ENCODE measurements at places on chromosomes 1 and 21.

DNA sequence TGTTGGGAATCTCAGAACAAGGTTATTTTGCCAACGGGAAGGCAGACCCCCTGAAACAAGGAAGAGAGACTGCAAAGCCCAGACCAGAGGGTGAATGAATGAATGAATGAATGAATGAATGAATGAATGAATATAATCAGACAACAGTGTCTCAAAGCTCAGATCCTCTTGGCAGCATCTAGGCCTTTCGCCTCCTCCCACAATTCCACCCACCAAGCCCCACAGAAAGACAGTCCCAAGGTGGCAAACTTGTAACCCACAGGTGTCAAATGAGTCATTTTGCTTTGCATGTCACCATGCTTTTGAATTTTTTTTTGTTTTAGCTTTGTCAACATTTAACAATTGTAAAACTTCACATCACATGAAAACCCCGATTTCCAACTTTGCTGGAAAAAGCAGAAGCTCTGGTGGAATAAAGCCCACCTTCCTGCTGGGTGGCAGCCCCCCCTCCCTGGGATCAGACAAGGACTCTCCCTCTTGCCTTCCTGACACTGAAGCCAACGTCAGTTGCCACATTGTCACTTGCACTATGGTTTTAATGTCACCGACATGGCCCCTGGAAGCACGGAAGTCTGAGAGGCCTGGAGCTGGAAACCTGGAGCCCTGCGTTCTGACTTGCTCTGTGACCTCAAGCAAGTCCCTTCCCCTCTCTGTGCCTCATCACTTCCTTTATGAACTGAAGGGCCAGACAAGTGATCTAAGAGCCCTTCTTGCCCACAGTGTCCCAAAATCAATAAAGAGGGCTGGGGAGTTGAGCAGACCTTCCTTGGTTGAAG lies 134.6 kb upstream of the RUNX3 start:
- DNase-seq, result no peak

DNA sequence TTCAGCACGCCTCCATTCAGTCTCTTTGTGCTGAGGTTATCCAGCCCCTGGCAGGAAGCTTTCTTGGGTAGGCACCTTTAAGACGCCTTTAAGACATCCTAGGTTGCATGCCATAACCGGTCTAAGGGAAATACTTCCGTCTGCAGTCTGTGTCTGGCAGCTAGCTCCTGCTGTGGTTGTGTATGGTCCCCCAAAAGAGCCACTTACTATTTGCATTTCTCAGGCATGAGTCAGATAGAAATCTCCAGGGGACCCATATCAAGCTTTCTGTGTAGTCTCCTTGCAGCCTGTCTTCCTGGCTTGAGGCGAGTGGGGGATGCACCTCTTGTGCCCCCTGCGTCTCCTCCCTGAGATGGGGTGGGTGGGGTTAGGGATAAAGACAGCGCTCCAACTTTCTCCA lies 10.0 kb upstream of the RYR2 start:
- no peak for DNase-seq

GRCh38 chr1:115183721-115184259 lies 94.5 kb upstream of the TSPAN2 start:
- DNase-seq, result no peak

DNA sequence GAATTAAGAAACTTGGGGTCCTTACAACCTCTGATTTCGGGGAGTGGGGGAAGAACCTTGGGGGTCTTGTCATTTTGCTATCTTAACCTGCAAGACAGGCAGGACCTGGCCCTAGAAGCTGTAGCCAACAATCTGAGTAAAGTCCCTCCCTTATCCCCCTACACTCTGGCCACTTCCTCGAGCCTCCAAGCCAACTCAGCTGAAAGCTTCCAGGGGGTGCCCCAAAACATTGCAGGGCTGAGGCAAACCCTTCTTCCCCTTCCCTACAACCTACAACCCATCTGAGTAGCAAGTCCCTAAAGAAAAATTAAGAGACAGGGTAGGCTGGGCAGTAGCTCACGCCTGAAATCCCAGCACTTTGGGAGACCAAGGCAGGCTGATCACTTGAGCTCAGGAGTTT lies 5.0 kb downstream of the CERS2 start:
- no peak for DNase-seq

DNA sequence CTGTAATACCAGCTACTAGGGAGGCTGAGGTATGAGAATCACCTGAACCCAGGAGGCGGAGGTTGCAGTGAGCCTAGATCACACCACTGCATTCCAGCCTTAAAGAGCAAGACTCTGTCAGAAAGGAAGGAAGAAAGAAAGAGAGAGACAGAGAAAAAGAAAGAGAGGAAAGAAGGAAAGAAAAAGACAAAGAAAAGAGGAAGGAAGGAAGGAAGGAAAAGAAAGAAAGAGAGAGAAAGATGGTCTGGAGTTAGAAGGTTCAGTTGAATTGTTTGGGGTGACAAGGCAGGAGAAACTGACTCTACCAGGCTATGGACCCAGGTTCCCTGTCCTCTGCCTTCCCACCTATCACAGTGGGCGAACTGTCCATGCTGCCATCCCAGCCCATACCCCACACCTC lies 27.4 kb upstream of the PIK3CD start:
- no peak for DNase-seq

DNA sequence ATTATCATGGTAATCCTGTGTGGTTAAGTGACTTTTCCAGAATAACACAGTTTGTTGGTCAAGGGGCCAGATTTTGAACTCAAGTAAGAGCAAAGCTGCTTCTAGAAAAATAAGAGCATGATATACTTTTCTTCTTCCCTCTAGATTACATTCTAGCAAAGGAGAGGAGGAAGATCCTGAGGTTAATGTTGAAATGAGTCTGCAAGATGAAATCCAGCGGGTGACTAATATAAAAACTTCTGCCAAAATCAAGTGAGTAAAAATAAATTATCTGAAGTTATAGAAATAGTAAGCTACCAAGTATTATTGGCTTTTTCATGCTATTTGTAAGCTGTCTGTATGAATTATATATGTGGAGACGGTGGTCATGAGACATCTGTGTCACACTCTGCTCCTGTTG lies 12.8 kb downstream of the WDR3 start:
- no peak for DNase-seq

DNA sequence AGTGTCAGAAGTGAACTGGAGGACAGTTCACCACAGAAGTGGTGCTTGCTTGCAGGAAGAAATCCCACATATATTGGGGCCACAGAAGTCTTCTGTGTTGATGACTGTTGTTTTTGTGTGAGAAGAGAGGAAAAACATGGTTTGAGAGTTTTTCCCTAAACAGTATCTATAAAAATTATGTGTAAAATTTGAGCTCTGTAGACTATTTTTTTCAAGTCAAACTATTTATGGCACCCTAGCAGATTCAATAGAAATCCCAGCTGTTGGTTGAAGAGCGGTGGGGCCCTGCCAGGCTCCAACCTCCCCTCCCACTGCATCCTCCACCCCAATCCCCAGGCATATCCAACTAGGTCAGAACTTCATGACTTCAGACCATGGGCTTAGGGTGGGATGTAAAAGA lies 61.6 kb downstream of the NTPCR start:
- no peak for DNase-seq

DNA sequence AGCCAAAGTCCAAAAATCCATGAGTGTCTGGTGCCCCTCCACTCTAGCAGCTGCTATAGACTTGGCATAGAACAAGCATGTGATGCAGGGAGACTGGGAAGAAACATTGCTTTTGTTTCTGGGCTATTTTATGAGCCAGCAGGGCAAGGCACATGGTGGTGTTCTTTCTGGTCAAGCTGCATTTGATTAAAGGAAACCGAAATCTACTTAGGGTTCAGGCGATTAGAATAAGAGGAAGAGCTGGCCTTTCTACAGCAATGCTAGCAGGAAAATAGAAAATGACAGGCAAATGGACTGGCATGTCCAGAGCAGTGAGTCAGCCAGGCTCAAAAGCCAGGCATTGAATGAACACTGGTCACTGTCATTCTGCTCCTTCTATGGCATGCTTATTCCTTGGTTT lies 28.5 kb upstream of the ARHGAP29 start:
- no peak for DNase-seq

GRCh38 chr1:7026169-7026568 lies 240.9 kb downstream of the CAMTA1 start:
- DNase-seq, result no peak

DNA sequence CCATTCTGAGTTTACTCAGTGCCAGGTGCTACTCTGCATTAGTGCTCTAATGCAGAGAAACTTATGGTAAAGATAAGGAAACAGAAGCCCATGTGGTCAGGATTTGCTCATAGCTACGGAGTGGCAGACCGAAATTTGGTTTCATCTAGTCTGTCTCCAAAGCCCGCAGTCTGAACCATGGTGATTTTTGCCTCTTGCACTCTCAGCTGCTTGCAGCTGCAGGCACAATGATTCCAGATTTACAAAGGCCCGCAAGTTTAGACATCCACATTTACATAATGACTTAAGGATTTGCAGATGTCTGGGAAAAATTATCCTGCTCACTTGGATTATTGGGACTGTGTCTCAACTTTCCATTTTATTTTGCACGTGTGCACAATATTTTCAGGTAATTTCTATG lies 161.3 kb upstream of the KCNJ6 start:
- DNase-seq, result no peak

- no peak for DNase-seq
These were observed 30.5 kb downstream of the FMO4 start for GRCh38 chr1:171344473-171344820.

DNA sequence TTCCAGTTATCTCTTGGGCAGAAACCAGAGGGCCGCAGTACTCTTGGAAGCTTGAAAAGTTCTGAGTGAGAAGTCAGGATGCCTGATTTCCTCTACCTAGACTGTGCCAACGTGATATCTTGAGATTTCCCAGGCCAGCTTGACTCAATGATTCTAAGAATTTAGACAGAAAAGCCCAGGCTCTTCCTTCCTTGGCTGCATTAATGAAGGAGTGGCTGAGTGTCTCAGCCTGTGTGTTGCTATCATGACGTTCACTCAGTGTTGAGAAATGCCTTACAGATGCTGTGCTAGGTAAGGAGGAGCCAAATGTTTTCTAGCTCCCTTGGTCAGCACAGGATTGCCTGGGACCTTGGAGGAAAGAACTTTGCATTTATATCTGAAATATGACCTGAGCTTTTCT lies 454.1 kb upstream of the USP24 start:
- no peak for DNase-seq

DNA sequence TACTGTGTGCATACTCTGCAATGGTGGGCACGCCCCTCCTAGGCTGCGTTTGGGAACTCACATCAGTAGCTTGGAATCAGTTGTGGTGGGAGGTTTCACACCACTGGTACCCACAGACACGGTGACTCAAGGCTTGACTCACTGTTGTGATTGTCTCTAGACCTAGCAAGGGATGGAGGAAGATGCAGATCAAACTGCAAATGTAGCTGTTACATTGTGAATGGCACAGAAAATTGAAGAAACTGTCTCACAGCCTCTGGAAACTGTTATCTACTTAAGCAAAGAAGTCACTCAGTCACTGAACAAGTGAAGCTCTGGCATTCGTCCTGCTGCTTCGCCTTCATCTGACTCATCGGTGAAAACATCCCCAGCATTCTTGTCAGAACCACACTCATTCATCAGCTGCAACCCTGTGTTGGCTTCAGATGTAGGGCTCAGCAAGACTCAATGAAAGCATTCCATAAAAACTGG lies 59.5 kb downstream of the POFUT2 start:
- DNase-seq, result no peak

- no peak for DNase-seq
These were observed 27.0 kb downstream of the ANKRD13C start for GRCh38 chr1:70327306-70328076.

DNA sequence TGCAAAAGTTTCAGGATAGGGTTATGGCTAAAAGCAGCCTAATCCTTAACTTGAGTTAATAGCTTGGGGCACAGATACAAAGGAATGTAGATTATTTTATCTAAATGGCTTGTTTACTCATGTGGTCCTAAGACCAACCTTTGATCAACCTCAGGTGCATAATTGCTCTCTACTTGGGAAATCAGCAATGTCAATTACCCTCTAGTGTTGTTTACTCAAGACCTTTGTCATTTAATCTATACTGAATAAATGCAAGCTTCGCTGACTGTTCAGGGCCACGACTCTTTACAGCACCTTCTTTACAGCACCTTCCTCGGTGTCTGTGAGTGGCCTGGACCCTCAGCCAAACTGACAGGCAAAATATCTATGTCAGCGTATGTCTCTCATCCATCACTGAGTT lies 217.5 kb upstream of the MAP1LC3C start:
- DNase-seq, result no peak

DNA sequence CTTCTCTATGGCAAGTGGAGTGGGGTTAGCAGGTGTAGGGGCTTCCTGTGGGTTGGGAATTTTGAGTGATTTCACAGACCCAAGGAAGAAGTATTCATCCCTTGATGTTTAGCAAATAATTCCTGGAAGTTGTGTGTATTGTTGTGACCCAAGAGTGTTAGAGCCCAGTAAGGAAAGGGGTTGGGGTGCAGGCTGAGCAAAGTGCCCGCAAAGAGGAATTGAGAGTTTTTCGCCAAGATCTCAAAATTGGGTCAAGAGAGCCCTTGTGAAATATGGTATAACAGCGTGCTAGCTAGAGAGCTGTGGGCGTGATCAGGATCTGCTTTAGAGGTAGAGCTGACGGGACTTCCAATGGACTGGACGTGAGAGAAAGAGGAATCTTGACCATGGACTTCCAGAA lies 73.0 kb upstream of the LAPTM5 start:
- DNase-seq, result no peak

DNA sequence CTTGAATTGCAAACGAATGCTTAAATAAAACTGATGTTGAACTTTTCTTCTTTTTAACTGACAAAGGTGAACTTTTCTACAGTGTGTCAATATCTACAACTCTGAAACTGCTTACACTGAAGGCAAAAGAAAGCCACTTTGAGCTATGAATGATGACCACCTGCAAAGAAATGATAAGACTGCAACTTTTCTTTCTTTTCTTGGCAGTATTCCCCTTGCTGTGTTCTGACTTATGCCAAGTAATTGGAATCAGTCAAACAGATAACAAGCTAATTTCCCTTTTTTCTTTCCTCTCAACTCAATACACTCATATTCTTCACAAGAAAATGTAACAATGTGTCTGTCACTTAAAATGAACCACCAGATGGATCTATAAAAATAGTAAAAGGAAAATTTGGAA lies 588.1 kb upstream of the BRINP3 start:
- no peak for DNase-seq

DNA sequence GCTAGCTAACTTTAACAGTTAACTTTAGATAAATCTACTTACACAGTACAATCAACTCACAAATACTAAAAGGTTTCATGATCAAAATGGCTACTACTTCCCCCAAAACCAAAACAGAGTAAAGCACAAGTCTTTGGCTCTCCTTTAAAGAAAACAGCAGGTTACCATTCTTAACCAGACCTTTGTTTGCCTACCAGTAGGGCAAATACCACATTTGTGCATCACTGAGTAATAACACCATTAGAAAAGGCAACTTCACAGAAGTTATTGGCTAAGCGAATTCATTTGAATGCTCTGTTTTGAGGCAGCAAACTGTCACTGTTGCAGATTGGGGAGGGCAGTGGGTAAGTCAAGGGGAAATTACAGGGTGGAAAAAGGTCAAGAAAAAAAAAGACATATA lies 17.3 kb upstream of the SERPINC1 start:
- DNase-seq, result no peak

DNA sequence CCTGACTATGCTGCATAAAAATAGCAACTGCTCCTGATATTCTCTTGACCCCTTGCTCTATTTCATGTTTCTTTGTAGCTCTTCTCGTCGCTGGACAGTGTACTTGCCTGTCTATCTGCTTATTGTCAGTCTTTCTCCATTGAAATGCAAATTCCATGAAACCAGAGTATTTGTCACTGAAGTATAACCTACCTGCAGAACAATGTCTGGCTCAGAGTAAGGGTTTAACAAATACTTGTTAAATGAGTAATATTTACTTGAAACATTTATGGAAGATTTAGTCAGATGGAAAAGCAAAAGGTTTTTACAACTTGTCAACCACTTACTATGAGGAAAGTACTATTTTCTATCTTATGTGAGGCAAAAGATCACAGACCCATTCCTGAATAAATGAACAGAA lies 19.9 kb upstream of the ERICH3 start:
- DNase-seq, result no peak

Data from lower leg skin (tissue), 4 donors.